ENCODE measurements at places on chromosomes 7 and 10.

DNA sequence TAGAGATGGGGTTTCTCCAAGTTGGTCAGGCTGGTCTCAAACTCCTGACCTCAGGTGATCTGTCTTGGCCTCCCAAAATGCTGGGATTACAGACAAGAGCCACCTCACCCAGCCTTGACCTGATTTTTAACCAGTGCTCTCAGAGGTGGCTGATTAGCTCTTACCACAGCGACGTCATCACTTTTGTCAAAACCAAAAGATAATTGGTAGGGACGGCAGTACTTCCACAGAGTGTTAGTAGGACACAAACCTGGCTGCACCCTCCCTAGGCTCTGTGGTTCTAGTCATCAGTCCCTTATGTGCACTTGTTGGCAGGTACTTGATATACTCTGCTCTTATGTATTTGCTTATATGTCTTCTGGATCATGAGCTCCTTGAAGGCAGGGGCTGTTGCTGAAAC lies 74.0 kb downstream of the GPR141 start:
- DNase-seq = no peak

- no peak for DNase-seq
Observed at GRCh38 chr10:31604096-31604495, 285.1 kb downstream of the ZEB1 start.

DNA sequence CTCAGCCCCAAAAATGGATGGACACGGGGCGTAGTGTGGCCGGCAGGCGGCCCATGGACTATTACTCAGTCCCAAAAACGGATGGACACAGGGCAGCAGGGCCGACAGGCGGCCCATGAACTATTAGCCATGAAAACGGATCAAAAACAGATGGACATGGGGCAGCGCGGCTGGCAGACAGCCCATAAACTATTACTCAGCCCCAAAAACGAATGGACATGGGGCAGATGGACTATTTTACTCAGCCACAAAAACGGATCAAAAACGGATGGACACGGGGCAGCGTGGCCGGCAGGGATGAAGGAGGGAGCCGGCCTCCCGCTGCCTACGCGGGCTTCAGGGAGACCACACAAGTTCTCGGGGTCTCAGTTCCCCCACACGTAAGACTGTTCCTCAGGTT lies 32.9 kb downstream of the GPER1 start:
- no peak for DNase-seq

GRCh38 chr7:90655566-90655965 lies 59.4 kb downstream of the CDK14 start:
- DNase-seq = peak; percentile 7

- DNase-seq = no peak
Observed at GRCh38 chr10:79390551-79391229, 43.4 kb downstream of the PPIF start.

DNA sequence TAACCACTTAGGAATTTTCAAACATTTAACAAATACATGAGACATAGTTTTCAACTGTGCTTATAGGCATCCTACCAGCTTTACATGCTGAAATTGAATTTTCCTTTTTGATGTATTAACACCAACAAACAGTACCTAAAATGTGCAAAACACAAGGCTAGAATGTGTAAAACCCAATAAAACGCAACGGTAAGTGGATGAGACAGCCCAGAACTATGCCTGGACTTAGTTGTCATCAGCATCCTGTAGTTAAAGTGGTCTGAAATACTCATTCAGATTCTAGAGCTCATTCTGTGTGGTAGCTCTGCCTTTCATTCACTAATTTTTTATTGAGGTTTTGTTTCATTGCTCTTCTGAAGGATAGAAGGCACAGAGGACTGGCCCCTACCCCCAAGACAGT lies 137.1 kb downstream of the BMPER start:
- DNase-seq = no peak

DNA sequence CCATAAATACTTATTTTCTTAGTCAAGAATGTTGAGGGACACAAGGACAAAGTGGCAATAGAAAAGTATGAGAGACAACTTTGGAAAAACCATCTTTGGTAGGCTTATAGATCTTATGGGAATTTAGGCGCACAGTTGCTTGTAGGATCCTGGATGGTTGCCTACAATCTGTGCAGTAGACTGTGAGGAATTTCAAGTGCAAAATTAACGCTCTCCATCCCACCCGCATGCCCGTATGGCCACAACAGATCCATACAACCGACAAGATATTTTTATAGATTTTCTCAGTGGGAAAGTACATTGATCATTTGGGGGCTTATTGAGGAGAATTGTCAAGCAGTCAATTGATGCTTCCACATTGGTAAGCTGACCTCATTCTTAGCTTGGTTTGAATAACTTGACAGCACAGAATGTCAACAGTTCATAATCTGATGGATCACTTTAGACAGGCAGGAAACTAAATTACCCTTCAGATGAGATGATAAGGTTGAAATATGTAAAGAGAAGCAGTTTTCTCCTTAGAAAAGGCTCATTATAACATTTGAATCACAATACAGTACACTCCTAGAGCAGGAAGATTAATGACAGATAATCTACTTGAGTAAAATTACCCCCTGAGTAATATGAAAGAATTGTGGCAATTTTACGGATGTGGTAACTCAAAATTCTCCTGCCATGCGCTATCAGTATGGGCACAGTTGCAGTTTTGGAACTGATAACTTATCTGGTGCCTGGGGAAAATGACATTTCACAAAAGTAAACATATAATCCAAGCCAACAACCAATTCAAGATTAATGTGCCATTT lies 479.7 kb downstream of the KIF20B start:
- DNase-seq = no peak
